CD8-positive, alpha-beta memory T cell (primary cell): ENCODE measurements at places on chromosomes 3 and 15. TPM values are rescaled to one million over a fixed set of nuclear protein-coding genes. Genes with fewer than 3 reads are reported as not detected.

Gene CEMIP
- not detected for total RNA-seq

Gene NEK10
- total RNA-seq: 0.42 TPM

Gene ZKSCAN7
- 4.7 TPM for total RNA-seq

Gene ZNF35
- total RNA-seq: 8.2 TPM

Gene TRNT1
- total RNA-seq: 58.9 TPM

Gene TM4SF1
- 0.27 TPM for total RNA-seq

Gene TUSC7
- not detected for total RNA-seq

Gene CLDN18
- not detected for total RNA-seq

Gene C2CD4A
- total RNA-seq: 0.13 TPM

Gene GHSR
- not detected for total RNA-seq

Gene GCNT3
- total RNA-seq: not detected
